ENCODE measurements at places on chromosomes 2 and 18.

DNA sequence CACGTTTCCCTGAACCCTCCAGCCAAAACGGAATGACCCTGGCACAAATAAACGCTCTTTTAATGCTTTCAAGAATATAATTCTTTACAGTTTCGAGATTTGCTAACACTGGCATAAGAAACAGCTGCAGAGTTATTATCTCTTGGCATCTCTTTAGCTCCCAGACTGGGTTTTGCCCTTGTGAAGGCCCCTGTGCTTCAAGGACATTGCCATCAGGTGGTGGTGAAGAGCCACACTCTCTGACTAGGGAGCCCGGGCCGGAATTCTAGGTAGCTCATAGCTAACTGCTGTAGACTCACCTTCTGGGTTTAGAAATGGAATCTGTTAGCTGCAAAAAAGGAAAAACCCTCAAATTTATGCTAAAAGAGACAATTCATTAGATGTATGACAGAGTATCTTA is 13.3 kb upstream of the GALNT14 start:
- DNase-seq: no peak

DNA sequence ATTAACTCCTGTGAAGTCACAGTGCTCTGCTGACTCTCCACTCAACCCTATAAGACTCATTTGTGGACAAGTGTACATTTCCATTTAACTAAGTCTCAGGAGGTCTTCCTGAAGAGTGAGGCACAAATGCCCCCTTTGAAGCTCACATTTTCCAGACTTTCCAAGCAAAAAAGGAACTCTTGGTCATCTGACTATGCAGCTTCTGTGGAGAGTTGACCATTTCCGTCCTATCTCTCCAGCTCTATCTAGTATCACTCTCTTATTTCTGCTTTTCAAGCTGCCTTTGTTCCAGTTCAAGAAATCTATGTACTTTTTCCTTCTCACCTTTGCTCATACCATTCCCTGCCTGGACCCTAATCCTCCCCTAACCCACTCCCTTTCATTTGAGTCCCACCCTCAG is 77.0 kb downstream of the ANTXR1 start:
- no peak for DNase-seq

DNA sequence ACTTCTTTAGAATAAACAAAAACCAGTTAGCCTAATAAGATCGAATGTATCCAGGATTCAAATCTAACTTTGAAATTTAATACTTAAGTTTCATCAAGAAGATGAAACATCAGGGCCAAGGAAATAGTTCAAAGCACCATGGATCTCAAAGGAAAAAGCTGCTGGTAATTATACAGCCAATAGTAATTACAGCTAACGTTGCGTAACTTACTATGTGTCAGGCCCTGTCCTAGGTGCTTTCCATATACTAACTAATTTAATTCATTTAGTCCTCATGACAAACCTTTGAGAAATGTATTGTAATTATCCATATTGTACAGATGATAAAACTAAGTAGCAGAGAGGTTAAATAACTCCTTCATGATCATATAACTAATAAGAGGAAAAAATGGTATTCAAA is 598.6 kb downstream of the NYAP2 start:
- DNase-seq: no peak

DNA sequence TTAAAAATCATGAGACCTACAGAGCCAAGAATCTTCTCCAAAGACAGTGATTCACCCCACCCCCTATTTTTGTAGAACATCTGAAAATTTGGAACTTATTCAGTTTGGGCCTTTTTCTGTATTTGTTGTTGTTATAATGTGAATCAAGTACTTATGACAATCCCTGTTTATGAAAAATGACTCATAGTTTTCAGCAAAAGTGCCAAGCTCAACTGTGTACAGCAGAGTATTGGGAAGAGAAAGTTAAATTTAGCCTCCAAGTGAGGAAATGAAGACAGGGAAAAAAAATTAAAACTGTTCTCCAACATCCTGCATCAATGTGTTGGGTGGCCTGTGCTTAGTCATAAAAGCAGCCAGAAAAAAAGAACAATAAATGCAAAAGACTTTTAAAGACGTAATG is 46.2 kb downstream of the LRATD1 start:
- DNase-seq: no peak

GRCh38 chr2:174697255-174697654 is 67.0 kb downstream of the CHRNA1 start:
- DNase-seq: peak; percentile 82

DNA sequence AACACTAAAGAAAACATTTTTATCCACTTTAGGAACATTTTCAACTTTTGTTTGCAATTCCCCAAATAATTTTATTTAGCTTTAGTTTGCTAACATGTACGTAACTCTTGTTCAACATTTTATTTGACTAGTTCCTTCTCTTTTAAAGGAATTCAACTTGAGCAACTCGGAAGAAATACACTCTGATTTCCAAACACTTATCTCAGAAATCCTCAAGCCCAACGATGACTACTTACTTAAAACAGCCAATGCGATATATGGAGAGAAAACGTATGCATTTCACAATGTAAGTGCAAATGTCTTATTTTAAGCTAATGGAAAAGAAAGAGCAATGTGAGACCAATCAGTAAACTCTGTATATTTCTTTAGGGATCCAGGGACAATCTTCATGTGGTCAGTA is 10.1 kb downstream of the SERPINB10 start:
- no peak for DNase-seq

DNA sequence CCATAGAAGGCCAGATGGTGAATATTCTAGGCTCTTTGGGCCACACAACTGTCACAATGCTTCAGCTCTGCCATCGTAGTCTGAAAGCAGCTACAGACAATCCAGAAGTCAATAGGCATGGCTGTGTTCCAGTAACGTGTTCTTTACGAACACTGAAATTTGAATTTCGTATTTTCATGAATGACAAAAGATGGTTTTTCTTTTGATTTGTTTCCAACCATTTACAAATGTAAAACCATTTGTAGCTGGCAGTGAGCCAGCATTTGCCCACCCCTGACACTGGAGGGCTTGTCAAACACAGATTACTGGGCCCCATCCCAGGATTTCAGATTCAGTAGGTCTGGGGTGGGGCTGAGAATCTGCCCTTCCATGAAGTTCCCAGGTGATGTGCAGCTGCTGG is 83.0 kb upstream of the ATG16L1 start:
- DNase-seq: no peak

DNA sequence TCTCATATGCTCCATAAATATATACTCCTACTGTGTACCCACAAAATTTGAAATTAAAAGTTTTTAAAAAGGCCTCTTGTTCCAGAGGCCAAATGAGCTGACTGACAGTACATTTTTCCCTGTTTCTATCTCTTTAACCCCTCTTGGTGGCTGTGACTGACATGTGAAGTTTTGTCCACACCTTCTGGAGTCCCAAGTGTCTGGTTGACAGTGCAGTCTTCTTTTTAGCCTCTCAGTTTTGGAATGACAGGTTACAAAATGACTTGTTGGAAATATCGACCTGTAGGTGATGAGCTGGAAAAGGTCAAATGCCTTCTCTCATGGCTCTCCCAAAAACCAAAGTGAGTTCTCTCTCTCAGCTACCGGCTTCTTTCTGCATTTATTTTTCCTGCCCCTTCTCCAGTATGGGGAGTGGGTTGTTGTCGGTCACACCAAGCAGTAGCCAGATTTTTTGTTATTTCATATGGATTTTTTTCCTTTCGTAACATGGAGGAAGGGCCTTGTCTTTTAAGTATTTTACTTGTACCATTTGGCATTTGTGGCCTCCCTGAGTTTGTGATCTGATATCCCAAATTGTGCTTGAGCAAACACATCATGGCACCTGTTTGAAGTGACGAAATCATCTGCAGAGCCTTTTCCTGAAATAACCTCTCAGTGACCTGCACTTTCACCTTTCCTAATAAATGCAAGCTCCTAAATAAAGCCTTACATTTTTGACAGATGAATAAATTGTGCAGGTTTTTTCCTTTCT is 143.9 kb downstream of the ESCO1 start:
- no peak for DNase-seq

DNA sequence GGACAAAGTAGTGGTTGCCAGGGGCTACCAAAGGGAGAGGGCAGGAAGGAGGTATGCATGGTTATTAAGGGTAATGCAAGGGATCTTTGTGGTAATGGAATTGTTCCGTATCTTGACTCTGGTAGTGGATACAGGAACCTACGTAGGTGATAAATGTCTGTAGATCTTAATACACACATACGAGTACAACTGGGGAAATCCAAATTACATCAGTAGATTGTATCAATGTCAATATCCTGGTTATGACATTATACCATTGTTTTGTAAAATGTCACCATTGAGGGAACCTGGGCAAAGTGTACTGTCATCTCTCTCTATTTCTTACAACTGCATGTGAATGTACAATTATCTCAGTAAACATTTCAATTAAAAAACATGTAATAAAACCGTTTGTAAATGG is 56.2 kb downstream of the ALPK2 start:
- DNase-seq: no peak

- DNase-seq: no peak
Measured at GRCh38 chr2:181853696-181854095, 37.8 kb upstream of the ITPRID2 start.

Measured in activated CD8-positive, alpha-beta memory T cell treated with anti-CD3 and anti-CD28 coated beads, Interleukin-2, amount 10 ng/mL, durations not matched to agents 7 days and 5 days (primary cell).